ENCODE measurements at places on chromosomes 1 and 21.

DNA sequence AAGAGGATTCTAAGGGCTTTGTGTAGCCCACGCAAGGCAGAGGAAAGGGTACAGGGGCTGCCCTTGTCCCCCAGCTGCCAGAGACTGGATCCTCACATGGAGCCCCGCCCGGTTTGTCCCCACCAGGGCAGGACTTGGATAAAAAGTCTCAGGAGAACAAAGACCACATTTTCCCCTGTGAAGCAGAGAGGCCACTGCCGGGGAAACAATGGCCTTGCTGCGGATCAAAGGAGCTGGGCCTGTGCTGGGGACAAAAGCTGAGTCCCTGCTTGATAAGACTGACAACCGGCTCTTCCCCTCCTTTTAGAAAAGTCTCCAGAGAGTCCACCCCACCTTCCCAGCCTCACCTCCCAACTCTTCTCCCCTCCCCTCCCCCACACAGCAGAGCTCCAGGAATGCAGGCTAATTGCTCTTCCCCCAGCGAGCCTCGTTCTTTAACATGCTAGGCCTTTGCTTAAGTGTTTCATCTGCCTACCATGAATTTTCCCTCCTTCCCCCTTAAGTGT is 142.4 kb downstream of the PLPP3 start:
- DNase-seq, result no peak

DNA sequence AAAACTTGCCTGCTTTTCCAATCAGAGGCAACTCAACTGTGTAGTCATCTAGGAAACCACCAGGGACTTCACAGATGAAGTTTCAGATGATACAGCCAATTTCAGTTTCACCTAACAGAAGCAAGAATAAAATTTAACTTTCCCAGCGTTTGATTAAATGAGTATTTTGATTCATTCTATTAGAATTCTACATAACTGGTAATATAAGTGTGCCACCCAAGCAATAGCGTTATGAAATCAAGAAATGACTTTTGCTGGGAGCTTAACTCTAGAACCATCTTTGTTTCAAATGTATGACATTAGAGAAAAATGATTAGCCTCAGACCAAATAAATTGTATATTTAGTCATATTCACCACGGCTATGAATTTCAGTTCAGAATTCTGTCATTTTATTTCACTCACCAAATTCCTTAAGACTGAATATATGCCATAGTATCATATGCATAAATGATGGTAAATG is 239.3 kb downstream of the NRIP1 start:
- DNase-seq, result no peak

DNA sequence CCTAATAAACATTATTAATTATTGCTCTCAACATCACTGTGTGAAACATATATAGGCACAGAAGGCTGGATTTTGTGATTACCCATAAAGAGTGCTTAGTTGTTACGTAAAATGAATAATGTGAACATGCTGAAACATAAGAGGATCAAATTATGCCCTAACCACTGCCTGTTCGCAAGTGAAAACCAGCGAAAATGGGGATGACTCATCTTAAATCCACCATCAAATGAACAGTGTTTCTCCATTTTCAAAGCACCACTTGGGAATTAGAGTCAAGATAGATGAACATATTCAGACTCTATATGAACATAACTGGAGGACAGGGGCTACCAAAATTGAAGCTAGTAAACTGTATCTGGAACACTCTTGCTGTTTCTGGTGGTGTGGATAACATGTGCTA is 386.2 kb downstream of the HHIPL2 start:
- DNase-seq, result no peak

DNA sequence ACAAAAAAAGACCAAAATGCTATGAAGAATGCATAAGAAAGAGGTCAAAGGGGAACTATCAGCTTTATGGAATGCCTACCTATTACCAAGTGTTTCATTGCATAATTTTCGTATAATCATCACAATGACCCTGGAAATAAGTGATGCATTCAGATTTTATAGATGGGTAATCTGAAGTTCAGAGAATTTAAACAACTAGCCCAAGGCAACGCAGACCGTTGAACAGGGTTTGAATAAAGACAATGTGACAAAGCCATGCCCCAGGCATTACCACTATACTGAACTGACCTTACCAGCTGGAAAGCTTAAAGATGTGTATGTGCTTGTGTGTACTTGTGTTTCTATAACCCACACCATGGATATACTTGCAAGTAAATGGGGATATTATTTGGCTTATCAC is 827.6 kb upstream of the ADGRL2 start:
- no peak for DNase-seq

GRCh38 chr1:17550729-17551584 is 11.5 kb downstream of the ARHGEF10L start:
- DNase-seq, result no peak

DNA sequence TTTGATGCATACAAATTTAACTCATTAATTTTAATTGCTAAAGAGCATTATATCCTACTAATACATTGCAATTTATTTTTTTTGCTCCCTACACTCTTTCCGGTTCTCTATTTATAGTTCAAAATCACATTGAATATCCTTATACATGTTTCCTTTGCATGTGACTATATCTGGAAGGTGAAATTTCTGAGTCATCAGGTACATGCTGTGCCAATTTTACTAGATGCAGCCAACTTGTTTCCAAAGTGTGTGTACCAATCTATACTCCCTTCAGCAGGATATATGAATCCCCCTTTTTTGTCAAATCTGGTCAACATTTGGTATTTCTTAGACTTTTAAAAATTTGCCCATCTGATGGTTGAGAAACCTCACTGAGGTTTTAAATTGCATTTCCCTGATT is 602.9 kb upstream of the CAMK1G start:
- DNase-seq, result no peak
